Activated naive CD8-positive, alpha-beta T cell treated with anti-CD3 and anti-CD28 coated beads for 36 hours (primary cell): ENCODE measurements at places on chromosomes 6 and 20. TPM values are rescaled to one million over a fixed set of nuclear protein-coding genes. Genes with fewer than 3 reads are reported as not detected.

SPATA25 gene
- 1.0 TPM for total RNA-seq

SYCP2L gene
- not detected for total RNA-seq

MEI4 gene
- total RNA-seq, result not detected

DNA sequence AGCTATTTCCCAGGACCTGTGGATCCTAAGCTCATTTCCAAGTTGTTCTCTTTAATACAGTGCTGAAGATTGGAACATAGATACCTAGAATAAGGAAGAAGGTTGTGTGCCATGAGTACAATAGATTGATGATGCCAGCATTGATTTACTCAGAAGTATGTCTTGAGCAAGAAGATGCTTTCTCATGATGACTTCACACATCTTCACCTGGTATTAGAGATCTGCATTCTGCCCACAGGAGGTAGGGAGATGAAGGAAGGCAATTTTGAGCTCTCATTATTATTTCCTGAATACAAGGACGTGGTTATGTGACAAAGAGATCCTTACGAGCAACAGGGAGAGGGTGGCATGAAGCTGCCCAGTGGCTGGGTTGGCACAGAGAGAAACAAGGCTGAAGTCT, 20.0 kb upstream of the ZNF165 start:
- H3K27me3 ChIP-seq, result peaks cover 20% of the 10 kb centered on the region
- no peaks in the 10 kb centered on the region for H3K36me3 ChIP-seq
- no peak for DNase-seq
- no peaks in the 10 kb centered on the region for H3K4me1 ChIP-seq
- no peak overlapping the region for H3K4me3 ChIP-seq
- no peak overlapping the region for H3K27ac ChIP-seq

DZANK1 gene
- total RNA-seq, result 1.9 TPM

- no peak for DNase-seq
- H3K36me3 ChIP-seq, result no peaks in the 10 kb centered on the region
- H3K4me3 ChIP-seq, result no peak overlapping the region
Measured at GRCh38 chr6:107629548-107630129, 139.7 kb downstream of the SOBP start.
